Activated CD8-positive, alpha-beta memory T cell treated with anti-CD3 and anti-CD28 coated beads for 1 hour (primary cell): ENCODE measurements at places on chromosomes 1 and 21.

- DNase-seq, result no peak
Measured at GRCh38 chr1:18157968-18158367, 50.4 kb downstream of the IGSF21 start.

DNA sequence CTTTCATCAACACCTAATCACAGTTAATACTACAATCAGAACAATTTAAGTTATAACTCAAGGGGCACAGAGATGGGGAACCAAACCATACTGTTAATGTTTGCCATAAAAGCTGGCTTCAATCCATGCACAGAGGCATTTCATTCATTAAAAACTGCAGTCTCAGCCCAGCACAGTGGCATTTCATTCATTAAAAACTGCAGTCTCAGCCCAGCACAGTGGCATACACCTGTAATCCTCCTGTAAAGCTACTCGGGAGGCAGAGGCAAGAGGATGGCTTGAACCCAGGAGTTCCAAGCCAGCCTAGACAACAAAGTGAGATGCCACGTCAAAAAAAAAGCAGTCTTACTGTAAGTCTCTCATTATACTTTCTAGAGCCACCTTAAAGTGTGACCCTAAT is 29.2 kb downstream of the ARID4B start:
- DNase-seq, result no peak

- no peak for DNase-seq
Measured at GRCh38 chr1:48048980-48049379, 51.8 kb upstream of the TRABD2B start.

DNA sequence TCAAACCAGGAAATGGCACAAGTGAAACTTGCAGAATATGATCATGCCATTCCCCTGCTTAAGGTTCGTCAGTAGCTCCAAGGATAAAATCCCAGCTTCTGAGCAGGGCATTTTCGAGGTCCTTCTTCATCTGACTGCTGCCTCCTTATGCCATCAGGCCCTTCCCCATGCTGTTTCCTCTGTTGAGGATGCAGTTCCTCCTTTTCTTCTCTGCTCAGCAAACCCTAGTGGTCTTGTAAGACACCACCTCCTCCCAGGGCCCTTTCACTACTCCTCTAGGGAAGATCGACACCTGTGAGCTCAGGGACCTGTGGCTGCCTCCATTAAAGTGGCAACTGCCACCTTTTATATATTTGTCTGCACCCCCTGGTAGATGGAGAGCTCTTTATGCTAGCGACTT is 62.1 kb upstream of the JUN start:
- DNase-seq, result no peak

- DNase-seq, result peak; percentile 29
Measured at GRCh38 chr1:44377925-44378784, 23.1 kb upstream of the ERI3 start.

- no peak for DNase-seq
Measured at GRCh38 chr1:206694171-206695124, 9.7 kb downstream of the MAPKAPK2 start.

DNA sequence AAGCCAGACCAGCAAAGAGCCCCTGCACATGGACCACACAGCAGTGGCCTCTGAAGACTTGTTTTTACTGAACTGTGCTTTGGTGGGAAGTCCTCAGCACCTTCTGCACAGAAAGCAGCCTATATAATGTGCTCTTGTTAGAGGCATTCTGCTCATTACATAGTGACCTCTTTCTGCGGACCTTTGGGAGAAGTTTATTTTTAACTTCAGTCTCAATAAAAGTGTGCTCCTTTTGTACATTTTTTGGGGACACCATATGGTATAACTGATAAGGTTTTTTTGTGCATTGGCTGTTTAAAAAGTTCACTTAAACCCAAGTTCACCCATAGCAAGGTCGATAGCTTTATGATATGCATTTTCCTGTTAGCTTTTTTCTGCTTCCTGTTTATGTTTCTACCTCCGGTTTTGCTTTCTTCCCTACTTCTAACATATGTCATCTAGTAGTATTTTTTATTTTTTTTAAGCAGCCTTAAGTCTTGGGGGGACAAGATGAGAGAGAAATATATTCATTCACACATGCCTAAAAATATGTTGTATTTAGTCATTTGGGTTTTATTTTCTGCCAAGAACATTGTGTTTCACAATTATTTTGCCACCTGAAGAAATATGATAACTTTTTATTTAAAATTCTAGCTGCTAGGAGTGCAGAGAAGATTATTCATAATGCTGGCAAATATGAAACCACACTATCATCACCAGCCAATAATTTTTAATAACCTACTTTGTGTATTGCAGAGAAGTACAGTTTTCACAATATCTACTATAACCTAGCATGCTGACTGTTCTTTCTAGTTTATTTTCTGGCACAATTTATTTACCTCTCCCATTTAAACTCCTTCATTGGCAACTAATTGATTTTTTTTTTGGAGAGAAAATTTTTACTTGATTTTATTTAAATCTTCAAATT is 22.9 kb upstream of the SLC19A2 start:
- no peak for DNase-seq

- no peak for DNase-seq
Measured at GRCh38 chr1:95286479-95286878, 52.5 kb downstream of the RWDD3 start.

GRCh38 chr1:41631154-41631553 is 146.7 kb upstream of the EDN2 start:
- DNase-seq, result no peak

- no peak for DNase-seq
Measured at GRCh38 chr1:116179419-116179818, 68.2 kb downstream of the MAB21L3 start.

GRCh38 chr1:190429932-190430331 is 47.7 kb downstream of the BRINP3 start:
- no peak for DNase-seq

DNA sequence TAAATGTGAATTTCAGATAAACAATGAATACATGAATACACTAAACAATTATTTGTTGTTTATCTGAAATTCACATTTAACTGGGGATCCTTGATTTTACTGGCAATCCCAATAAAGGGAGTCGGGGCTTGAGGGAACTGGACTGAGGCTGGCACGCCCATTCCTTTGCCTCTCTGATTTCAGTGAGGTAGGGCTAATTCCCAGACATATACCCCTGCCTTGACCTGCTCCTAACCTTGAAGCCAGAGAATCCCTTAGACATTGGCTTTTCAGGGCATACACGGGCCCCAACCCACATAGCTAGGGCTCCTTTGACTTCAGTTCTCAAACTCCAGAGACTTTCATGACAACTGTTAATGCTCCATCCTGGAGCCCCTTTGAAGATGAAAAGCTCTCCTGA is 10.8 kb upstream of the UTP25 start:
- no peak for DNase-seq

- DNase-seq, result no peak
Measured at GRCh38 chr1:21060523-21060922, 116.2 kb downstream of the EIF4G3 start.

GRCh38 chr21:44383216-44383615 is 29.8 kb downstream of the TRPM2 start:
- no peak for DNase-seq

GRCh38 chr1:175717610-175718540 is 25.5 kb downstream of the TNR start:
- DNase-seq, result no peak

DNA sequence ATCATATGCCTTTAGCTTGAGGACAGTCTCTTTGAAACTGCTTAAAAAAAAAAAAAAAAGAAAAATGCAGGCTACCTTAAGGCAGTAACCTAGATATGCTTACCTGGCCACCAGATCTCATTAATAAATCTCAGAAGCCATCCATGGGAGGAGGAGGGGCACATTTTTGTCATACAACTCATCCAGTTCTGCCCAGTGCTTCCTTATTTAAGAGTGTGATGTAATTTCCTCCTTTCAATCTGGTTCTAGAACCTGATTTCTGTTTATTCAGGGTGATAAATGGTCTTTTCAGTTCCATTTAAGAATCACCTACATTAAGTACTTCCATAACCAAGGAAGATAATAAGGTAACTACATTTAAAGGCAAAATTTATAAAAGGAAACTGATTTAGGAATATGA is 6.1 kb downstream of the ERRFI1 start:
- DNase-seq, result no peak

- no peak for DNase-seq
Measured at GRCh38 chr1:109788695-109789521, 25.2 kb upstream of the EPS8L3 start.

DNA sequence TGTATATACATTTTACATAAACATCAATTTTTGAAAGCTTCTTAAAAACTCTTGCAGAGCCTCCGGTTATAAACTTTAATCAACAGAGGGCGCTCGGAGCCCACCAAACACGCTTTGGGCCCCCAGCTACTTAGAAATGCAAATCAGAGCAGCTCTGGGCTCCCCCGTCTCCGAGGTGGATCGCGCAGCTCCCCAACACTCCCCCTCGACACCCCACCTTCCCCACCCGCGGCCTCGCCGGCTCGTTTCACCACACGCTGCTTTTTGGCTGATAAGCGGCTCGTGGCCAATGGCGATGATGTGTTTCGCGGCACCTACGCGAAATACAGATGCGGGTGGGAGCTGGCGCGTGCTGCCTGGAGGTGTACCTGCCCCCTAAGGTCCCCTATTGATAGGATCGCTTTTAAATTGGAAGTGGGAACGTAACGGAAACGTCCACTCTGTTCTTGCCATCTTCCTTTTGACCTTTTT is 1.7 kb upstream of the KIF26B start:
- peak; percentile 19 for DNase-seq

- DNase-seq, result no peak
Measured at GRCh38 chr1:23836037-23836436, 10.8 kb upstream of the HMGCL start.

DNA sequence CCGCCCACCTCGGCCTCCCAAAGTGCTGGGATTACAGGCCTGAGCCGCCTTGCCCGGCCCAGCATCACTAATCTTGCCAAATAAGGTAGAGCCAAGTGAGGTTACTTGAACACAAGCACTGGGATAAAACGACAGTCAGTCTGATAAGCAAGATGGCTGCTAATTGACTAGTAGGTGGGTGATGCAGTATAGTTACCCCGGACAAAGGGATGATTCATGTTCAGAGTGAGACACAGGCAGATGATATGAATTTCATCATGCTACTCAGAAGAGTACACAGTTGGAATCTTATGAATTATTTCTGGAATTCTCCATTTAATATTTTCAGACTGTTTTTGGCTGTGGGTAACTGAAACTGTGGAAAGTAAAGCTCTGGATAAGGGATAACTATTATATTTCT is 178.4 kb downstream of the USP25 start:
- DNase-seq, result no peak

- DNase-seq, result no peak
Measured at GRCh38 chr1:12669529-12670068, 25.7 kb downstream of the AADACL4 start.

- DNase-seq, result no peak
Measured at GRCh38 chr1:179166663-179167417, 62.6 kb downstream of the ABL2 start.

- no peak for DNase-seq
Measured at GRCh38 chr1:47592296-47593012, 154.6 kb downstream of the FOXD2 start.

DNA sequence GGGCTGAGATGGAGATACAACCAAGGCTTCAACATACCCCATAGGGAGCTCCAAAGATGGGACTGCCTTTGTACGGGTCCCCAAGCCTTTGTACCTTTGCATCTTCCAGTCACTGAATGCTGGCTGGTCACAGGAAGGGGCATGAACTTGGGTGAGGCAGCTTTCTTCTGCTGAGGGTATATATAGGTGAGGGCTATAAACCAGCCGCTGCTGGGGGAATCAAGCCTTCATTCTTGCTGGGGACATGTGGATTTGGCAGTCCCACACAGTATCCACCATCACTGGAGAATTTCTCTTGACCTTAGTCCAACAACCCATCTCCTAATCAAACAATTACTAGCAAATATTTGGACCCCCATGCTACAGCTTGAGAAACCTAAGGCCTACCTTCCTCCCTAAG is 61.7 kb downstream of the CCDC185 start:
- DNase-seq, result no peak

- no peak for DNase-seq
Measured at GRCh38 chr1:89855413-89856123, 34.7 kb downstream of the LRRC8D start.

DNA sequence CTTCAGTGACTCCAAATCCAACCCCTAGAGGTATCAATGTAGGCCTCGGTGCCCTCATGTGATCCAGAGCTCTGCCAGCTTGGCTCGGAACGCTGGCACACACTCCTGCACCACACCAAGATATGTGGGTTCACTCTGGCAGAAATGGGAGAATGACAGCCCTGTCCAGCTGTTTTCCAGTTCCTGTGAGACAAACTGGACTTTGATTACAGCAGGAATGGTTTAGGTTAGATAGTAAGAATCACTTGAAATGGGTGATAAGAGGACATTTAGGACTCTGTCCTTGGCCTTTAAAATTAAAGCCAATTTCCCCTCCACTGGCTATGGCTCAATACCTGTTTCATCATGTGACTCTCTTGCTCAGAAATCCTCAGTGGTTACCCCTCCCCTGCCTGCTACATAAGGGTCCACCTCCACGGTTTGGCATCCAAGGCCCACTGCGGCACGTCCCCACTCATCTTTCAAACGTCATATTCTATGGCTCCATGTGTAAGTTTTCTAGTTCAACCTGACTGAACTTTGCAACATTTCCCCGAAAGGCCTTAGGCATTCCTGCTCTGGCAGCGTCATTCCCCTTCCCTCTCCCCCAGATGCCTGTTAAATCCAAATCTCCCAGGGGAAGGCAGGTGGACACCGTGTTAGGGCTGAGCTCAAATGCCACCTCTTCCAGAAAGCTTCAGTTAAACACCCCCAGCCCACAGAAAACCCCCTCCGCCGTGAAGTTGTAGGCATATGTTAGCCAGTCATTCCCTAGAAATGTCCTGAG is 44.7 kb downstream of the PLEKHA6 start:
- no peak for DNase-seq

- no peak for DNase-seq
Measured at GRCh38 chr1:157584503-157584902, 13.4 kb downstream of the FCRL4 start.

GRCh38 chr1:65527190-65527589 is 106.7 kb downstream of the LEPR start:
- no peak for DNase-seq

GRCh38 chr1:232873931-232874330 is 68.7 kb downstream of the MAP10 start:
- no peak for DNase-seq
